ENCODE measurements at places on chromosomes 7 and 10.

- peak; percentile 2 for DNase-seq
Measured at GRCh38 chr10:26869528-26869927, 8.8 kb upstream of the ABI1 start.

DNA sequence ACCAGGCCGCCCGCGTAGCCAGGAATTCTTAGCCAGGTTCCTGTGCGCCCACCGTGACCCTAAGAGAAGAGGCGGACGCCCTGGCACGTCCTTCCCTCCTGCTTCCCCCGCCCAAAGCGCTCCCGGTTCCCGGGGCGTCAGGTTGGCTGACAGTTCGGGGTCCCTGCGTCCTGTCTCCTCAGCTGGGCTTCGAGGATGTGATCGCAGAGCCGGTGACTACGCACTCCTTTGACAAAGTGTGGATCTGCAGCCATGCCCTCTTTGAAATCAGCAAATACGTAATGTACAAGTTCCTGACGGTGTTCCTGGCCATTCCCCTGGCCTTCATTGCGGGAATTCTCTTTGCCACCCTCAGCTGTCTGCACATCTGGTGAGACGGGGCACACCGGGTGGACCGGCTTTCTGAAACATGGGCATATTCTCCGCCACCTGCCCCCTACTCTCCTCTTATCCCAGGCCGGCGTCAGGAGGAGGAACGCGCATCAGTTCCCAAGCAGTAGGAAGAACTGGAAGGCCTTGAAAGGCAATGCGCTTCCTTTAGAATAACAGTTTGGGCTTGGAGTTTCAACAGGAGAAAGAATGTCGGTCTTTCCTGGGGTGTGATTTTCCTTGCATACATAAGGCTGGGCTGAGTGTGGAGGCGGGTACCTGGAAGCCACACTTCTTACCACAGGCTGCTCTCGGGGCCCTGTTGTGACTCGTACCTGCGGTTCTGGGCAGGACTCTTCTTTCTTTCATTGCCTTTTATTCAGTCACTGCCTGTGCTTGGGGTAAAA is 728 bp downstream of the CAV2 start:
- no peak for DNase-seq

GRCh38 chr10:69317175-69317604 is 38.9 kb downstream of the HK1 start:
- DNase-seq = no peak

DNA sequence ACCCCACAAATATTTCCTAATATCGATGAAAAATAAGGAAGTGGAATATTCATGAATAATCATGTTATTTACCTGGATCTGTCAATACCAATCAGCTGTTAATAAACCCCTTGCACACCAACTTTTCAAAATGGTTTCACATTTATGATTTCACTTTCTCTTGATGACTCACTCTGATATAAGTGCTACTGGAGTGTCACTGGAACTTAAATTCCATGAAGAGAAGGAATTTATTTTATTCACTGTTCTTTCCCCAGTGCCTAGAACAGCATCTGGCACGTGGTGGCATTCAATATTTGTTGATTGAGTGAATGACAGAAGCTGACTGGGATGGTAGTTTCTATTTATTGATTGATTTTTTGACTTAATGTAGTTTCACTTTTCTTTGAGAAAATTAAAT is 3.5 kb upstream of the ENO4 start:
- no peak for DNase-seq

GRCh38 chr10:59098831-59099452 is 77.5 kb upstream of the PHYHIPL start:
- no peak for DNase-seq

DNA sequence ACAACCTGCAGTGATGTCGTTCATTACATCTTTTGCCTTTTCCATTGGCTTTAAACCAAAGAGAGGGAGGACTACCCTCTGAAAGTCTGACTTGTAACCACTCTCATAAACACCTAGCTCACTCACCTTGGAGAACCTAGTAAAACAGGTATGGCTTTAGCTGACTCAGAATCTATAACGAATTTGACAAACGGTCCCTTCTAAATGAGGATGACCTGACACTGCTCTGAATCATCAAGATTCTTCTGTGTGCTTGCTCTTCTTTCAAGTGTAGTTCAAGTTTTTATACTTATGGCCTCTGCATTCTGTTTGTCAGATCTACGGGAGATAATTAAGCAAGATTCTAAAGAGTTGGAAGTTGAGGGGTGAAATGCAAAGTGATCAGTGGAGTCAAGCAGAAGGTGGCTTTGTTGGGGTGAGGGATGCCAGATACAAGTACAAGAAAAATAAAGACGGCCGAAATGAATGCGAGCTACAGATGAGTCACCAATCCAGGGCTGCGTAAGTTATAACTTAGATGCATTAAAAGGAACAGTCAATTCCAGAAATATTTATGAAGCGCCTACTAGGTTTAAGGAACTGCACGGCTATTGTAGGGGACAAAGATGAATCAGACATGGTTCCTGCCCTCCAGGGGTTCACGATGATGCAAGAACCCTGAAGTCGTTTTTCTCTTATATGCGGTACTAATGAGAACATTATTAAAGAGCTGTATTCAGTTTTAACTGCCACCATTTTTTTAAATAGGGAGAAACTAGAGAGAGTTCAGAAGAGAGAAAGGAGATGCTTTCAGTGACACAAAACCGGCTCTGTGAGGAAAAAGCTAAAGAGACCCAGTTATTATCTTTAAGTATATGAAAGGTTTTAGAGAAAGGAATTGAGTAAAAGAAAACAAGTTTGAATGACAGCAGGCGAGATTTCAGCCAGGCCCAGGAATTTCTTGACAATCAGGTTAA is 6.5 kb downstream of the HIPK2 start:
- no peak for DNase-seq

DNA sequence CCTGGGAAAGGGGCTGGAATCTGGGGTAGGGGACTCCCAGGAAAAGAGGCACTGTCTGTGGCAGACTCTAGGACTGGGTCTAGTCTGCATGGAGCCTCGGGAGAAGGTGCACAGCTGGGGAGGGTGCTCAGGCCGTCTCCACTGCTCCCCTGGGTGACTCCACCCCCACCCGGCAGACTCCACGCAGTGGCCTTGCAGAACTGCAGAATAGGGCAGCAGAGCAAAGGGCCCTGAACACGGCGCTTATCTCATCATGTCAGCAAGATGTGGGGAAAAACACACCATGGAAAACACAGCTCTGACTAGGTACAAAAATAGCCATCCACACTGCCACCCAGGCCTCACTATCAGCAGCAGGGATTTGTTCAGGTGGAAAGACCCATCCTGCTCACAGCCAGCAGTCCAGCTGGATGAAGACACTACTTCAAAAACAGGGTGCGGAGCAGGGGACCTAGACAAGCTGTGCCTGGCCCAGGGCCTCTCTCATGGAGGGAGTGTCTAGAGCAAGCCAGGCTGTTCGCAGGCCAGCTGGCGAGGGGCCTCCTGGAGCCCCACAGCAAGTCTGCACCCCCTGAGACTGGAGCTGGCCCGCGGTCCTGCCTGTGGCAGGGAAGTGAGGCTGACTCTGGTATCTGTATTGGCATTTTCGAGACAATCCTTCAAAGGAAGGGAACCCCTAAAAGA is 11.7 kb downstream of the MAT1A start:
- DNase-seq = no peak

DNA sequence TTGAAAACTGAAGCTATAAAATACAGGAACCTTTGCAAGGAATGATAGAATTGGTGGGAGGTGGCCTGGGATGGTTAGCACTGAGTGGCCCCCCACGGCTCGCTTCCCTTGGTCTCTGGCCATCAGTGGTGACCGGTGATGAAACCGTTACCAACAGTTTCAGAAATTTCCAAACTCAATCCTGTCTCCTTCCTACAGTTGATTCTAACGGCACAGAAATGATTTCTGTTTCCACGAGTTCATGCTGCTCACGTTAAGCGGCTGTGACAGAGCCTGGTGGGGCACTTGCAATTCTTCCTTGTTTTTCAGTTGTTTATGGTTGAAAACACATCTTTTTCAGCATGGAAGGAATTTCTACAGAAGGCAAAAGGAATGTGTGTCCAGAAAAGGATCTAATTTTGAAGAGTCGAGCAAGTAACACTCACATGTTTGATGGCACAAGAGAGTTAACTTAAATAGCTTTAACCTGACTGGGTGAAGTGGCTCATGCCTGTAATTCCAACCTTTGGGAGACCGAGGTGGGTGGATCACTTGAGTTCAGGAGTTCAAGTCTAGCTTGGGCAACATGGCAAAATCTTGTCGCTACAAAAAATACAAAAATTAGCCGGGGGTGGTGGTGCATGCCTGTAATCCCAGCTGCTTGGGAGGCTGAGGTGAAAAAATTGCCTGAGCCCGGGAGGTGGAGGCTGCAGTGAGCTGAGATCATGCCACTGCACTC is 100.1 kb downstream of the DNAJB6 start:
- no peak for DNase-seq

DNA sequence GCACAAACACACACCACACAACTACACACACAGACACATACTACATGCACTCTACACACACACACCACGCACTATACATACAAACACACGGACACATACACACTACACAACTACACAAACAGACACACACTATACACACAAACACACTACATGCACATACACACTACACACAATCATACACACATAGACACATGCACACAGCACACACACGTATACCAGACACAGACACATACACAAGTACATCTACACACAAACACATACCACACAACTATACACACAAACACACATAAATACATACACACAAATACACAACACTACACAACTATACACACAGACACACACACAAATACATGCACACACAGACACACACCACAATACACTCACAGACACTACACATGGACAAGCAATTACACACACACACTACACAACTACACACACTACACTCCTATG is 4.6 kb downstream of the GPR15LG start:
- no peak for DNase-seq

- no peak for DNase-seq
Measured at GRCh38 chr7:73373741-73374140, 45.8 kb downstream of the FKBP6 start.

GRCh38 chr10:493391-494148 is 195.9 kb downstream of the DIP2C start:
- no peak for DNase-seq

DNA sequence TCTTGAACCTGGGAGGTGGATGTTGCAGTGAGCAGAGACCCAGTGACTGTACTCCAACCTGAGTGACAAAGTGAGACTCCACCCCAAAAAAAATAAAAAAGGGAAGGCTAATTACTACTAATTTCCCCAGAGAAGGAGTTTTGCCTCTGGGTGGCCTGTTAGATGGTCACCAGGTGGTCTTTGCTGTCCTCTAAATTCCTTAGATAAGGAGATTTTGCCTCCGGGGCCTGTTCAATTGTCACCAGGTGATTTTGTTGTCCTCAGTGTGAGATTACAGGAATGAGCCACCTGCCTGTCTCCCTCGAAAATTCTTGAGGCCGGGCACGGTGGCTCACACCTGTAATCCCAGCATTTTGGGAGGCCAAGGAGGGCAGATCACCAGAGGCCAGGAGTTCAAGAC is 24.4 kb upstream of the ZMIZ2 start:
- DNase-seq = no peak

DNA sequence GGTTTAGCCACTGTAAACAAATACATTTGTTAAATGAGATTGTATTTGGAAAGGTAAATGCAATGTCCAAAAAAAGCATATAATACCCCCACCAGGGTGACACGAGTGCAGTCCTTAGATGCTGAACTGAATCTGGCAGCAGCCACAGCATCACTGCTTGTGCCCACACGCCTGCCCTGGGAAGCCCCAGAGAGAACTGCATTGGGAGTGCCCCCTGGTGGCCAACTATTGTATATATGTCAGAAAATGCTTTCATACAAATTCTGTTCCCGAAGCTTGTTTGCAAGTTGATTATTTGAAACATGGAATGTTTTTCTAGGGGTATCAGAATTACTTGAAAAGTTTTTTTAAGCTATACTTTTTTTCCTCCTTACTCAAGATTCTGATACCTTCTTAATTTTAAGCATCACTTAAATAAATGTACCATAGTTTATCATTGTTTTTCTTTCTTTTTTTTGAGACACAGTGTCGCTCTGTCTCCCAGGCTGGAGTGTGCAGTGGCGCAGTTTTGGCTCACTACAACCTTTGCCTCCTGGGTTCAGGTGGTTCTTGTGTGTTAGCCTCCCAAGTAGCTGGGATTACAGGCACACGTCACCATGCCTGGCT is 50.1 kb downstream of the LANCL2 start:
- DNase-seq = peak; percentile 79

- peak; percentile 86 for DNase-seq
Measured at GRCh38 chr10:132452651-132453469, 55.9 kb downstream of the PWWP2B start.

DNA sequence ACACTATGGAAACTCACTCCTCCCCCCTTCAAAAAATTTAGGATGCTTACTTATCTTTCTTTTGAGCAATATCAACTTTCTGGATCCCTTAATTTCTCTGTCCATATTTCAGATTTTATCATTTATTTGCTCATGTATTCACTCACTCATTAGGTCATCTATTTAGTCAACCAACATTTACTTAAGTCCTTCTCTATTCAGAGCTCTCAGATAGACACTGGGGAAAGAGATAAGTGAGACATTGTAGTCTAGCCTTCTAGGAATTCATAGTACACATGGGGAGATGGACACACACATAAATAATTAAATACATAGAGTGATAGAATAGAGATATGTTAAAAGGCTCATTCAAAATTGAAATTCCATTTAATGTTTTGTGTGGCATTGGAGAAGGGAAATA is 9.2 kb downstream of the CPN1 start:
- DNase-seq = no peak

DNA sequence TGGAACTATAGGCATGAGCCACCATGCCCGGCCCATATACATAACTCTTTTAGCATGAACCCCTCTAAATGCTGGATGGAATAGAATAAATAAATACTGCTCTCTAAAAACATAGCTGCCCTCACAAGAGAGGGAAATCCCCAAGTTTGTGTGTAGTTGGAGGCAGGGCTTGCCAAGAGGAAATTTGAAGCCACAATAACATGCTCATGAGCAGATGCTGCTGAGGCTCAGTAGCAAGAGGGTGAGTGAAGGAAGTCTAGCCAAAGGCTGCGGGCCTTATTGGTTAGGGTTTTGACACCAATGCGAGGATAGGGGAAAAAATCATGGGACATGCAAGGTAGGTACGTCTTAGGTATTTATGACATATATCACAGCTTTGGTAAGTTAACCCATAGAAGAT is 17.3 kb downstream of the TPK1 start:
- DNase-seq = no peak

GRCh38 chr7:155293721-155294510 is 3.8 kb upstream of the INSIG1 start:
- no peak for DNase-seq

DNA sequence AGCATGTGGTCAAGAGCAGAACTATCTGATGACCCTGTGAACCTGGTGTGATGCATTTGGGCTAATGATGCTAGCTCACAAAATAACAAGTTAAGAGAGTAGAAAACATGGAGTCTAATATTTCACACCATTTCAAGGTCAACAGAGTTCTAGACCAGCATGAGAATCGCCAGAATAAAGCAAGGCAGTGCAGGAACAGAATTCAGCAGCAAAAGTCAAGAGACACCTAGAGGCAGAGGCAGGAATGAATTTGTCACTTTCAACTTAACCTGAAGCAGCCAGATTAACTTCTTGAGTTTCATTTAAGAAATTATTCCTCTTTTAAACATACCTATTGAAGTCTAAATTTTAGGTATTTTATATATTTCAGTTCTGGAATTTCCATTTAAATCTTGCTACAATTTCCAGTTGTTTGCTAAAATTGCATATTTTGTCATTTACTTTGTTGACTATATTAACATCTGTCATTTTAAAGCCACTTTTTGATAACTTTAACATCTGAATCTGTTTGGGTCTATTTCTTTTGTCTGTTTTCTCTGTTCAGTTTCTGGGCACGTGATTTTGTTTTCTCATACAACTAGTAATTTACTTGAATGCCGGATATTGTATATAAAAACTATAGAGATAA is 44.2 kb upstream of the PRSS58 start:
- no peak for DNase-seq

GRCh38 chr10:133224756-133225372 is 5.2 kb upstream of the UTF1 start:
- no peak for DNase-seq
